ENCODE measurements at places on chromosomes 3 and 15.

- DNase-seq, result no peak
Measured at GRCh38 chr3:99931059-99931458, 113.4 kb downstream of the CMSS1 start.

GRCh38 chr3:127234778-127235177 is 41.8 kb downstream of the PRR23E start:
- no peak for DNase-seq

GRCh38 chr3:148999806-149000205 is 8.5 kb downstream of the GYG1 start:
- no peak for DNase-seq

GRCh38 chr3:72990701-72991395 is 5.8 kb upstream of the PPP4R2 start:
- no peak for DNase-seq

GRCh38 chr3:16909802-16910201 is 25.0 kb downstream of the PLCL2 start:
- DNase-seq, result no peak

DNA sequence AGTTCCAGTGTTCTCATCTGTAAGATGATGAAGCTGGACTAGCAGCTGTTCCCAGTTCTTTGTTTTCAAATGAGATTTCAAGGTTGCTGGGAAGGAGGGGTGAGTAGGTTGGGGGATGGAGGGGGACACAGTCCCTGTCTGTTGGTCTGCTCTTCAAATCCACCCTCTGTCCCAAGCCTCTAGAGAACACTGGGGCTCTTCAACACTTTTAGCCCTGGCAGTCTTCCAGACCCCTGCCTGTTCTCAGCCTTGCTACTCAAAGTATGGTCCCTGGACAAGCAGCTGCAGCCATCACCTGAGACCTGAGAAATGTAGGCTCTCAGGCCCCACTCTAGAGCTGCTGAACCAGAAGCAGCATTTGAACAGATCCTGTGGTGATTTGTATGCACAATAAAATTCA is 41.3 kb downstream of the NEK11 start:
- no peak for DNase-seq

- peak; percentile 23 for DNase-seq
Measured at GRCh38 chr15:89203705-89204273, 17.6 kb downstream of the RLBP1 start.

DNA sequence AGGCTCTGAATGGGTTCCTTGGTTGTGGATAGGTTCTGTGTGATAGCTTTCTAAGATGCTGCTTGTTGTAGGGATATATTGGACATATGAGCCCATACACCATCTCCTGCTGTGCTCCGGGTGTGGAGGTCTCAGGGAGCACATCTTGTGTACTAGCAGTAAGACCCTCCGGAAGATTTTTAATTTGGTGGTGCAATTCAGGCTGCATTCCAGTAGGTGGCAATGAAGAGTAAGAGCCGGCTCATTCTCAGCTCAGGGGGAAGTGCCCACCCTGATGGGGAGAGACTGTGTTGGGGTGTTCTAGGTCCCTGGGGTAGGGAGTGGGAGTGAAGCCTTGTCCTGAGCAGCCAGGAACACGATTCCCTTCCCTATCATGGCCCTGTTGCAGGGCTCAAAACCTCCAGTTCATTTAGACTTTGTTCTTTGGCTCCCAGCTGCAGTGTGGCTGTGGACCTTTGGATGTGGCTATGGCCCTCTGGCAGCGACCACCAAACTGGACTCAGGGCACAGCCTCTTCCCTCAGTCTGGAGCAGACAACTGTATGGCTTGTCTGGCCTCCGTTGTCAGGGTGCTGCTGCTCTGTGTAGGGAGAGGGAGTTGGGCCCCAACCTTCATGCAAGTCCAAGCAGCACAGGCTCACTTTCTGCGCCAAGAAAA is 104.7 kb downstream of the UNC13C start:
- DNase-seq, result no peak

GRCh38 chr3:110420158-110420641 is 651.4 kb upstream of the NECTIN3 start:
- no peak for DNase-seq

- DNase-seq, result no peak
Measured at GRCh38 chr15:45150481-45150880, 20.7 kb downstream of the DUOX1 start.

DNA sequence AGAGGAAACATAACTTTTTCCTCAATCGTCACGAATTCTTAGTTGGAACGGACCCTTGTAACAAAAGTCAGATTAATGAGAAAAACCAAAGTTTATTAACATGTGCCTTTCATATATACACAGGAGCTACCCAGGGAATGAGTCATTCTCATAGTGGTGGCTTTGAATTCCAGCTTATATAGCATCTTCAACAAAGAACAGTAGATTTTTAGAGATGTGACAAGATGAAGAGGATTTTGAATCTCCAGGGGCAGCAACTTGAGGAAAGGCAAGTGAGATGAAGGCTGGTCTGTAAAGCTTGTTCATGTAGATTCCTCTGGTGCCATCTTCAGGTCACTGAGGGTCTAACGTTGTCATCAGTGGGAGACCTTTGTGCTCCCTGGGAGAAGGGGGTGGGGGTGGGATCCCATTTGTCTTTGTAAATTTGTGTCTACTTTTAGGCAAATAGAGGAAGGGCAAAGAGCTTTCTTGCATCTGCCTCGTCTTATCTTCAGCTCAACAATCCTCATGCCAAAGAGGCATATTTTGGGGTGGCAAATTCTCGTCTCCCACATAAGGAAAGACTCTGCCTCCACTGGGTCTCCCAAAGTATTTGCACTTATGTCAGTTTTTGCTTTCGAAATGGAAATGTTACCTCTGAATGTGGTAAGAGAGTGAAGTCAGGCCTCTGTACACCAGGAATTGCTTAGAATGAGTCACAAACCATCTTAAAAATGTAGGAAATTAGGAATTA is 29.5 kb downstream of the CLEC3B start:
- DNase-seq, result no peak

DNA sequence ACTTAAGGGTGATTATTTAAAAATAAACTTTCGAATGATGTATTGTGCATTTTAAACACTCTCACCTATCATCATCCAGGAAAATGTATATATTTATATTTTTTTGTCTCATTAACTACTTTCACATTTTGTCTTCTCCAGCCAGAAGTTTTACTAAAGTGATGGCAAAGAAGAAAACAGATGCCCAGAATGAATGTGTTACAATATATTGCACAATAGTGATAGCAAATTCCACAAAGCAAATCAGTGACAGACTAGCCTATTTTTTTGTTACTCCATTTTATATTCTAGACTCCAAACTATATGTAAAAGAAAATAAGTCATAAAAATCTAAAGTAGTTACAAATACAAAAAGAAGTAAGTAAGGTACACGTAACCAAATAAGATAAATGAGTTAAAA is 414.7 kb downstream of the EPHA3 start:
- no peak for DNase-seq

GRCh38 chr15:98900356-98900755 is 107.2 kb downstream of the PGPEP1L start:
- DNase-seq, result no peak

DNA sequence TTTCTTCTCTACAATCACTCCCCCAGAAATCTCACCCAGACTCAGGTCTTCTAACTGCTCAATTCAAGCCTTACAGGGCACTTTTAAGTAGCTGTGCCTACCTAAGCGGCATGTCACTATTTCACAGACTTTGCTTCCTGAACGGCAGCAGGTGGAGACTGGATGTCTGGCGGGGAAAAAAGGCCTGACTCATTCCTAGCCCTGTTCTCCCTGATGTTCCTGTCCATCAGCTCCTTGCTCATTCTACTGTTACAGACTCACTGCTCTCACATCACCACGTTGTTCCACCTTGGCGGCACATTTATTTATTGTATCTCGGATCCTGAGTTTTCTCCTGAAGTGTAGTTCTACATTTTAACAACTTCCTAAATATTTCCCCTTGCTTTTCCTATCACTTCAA is 52.6 kb upstream of the ATP11B start:
- no peak for DNase-seq

DNA sequence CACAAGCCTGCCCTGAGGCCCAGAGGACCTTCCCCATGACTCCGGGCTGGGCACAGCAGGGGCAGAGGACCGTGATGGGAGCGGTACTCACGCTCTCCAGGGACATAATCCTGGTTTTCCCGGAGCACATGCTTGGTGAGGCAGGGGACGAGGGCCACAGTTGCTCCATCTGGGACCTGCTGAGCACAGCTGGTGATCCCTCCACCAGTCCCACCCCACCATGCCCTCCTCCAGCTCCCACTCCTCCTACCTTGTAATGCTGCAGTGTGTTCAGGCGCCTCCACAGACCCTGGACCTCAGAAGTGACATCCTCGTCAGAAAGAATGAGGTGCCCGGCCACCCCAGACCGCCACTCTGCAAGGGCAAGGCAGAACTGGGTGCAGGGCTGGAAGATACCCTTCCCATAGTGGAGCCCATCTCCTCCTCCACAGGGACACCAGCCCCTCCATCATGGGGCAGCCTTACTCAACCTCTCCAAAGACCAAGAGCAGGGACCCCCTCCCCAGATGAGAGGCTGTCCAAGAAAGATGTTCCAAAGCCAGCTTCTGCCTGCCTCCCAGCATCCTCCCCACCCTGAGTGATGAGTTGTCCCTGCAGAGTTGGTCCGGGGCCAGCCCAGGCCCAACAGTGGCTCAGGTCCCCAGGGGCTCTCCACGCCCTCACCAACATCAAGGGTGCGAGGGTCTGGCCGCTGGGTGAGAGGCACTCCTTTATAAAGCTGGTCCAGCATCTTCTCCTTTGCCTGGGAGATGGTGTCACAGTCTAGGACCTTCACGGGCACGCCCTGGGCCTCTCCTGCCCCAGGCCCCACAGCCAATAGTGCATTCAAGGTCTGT is 19.5 kb downstream of the PLXNB1 start:
- no peak for DNase-seq

- no peak for DNase-seq
Measured at GRCh38 chr15:101538177-101538576, 48.7 kb upstream of the PCSK6 start.

Data from activated naive CD4-positive, alpha-beta T cell treated with Interleukin-2 at 50 U/mL for 16 hours (primary cell).